Activated naive CD8-positive, alpha-beta T cell treated with anti-CD3 and anti-CD28 coated beads for 36 hours (primary cell): ENCODE measurements at places on chromosomes 12 and 14. TPM values are rescaled to one million over a fixed set of nuclear protein-coding genes. Genes with fewer than 3 reads are reported as not detected.

The LGR5 gene
- total RNA-seq: not detected

The TPCN1 gene
- total RNA-seq: 25.0 TPM

The LIN7A gene
- not detected for total RNA-seq

The CIPC gene
- 12.2 TPM for total RNA-seq

The CCDC197 gene
- total RNA-seq: not detected

The C12orf50 gene
- total RNA-seq: 0.16 TPM

The ZNF605 gene
- 5.1 TPM for total RNA-seq

- no peak for DNase-seq
Measured at GRCh38 chr14:38206689-38207376, 871 bp upstream of the SSTR1 start.

DNA sequence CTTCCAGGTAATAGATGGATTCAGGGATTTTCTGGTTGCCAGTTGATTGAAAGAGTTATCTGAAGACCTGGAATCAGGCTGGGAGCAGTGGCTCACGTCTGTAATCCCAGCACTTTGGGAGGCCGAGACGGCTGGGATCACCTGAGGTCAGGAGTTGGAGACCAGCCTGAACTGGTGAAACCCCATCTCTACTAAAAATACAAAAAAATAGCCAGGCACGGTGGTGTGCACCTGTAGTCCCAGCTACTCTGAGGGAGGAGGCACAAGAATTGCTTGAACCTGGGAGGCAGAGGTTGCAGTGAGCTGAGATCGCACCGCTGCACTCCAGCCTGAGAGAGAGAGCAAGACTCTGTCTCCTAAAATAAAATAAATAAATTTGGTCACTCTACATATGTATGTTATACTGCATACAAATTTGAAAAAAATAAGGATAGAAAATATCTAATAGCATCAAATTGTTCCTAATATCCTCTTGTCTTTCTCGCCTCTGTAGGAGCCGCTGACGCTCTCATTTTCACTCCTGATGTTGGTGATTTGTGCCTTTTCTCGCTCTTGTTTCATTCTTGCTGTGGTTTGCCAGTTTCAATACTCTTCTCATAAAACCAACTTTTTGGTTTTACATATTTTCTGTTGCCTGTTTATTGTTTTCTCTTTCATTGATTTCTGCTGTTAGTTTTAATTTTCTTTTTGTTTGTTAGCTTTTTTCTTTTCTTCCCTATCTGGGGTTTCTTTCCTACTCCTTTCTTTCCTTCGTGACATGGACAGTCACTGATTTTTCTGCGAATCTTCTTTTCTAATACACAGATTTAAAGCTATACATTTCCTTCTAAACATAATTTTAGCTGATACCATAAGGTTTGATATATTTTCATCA lies 23.8 kb upstream of the PLD4 start:
- DNase-seq: no peak

DNA sequence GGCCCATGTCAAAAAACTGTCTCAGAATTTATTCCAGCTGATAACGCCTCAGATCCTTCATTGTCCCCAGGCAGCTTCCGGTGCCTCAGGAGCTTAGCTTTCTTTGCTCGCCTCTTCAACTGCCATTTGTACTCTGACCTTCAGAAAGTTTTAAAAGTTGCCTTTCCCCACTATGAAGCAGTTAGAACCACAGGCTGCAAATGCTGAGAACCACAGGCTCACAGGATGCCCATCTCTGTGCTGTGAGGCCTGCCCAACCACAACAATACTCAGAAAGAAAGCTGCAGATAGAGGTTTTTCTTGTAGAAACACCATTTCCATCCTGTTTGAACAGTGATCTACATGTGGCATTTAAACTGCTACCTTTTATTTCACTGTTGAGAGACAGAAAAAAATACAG lies 131.1 kb downstream of the PRKCH start:
- peak; percentile 75 for DNase-seq

DNA sequence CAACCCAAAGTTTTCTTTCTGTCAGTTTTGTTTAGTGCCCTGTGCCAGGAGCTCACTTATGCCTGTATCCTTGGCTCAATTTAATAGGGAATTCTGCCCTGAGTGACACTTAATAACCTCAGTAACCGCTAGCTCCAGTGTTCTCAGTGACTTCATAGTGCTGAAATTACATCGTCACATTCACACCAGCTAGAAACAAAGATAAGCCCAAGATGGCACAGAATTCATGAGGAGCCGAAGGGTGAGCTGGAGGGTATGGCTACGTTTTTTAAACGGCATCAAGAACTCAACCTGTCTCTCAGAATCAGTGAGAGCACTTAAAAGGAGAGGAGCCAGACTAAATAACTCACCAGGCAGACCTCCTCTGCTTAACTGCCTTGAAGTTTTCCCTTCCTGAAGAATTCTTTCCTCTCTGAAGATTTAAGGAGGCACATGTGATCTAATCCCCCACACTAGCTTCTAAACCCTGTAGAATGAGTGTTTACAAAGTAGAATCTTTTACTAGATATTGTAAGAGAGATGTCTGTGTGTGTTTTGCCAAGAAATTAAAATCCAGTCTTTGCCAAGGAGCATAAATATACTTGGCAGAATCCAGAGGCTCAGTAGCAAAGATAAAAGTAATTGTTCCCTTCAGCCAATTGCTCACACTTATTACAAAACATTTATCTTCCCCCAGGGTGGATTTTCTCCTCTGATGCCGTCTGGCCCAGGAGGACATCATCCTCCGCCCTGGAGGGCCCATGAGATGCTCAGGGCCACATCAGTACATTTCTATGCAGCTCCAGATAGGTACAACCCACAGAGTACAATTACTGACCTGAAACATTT lies 37.3 kb downstream of the PTGER2 start:
- peak; percentile 42 for DNase-seq

DNA sequence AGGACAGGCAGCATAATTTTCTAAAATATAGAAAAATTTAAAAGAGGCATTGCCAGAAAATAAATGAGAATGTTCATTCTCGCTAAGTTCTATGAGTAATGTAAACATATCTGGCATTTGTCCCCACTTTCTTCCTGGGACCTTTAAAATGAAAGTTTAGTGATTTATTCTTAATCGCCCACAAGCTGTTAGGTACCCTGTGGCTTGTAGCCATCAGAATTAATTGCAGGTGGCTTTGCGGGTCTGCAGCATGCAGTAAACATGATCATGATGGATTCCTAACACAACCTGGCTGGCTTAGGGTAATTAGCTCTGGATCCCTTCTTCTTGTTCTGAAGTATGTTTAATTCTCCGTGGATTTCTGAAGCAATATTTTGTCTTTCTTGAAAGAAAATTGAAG lies 103.5 kb upstream of the FRMD6 start:
- no peak for DNase-seq

DNA sequence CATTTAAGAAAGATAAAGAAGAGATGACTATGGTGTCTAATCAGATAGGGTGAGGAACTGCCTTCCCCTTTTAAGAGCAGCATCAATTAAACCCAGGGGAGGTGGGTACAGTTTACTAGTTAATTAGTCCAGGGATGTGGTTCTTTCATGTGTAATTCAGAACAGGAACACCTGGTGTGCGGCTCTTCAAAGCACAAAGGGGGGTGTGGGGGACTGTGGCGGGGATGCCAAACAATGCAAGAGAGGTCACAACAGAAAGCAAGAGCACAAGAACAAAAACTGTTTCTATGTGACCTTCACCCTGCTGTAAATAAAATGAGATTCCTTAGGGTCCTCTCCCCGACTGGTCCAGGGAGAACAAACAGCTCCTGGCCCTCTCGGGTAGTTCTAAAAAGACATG lies 183.9 kb upstream of the SOX5 start:
- DNase-seq: no peak
